ENCODE measurements at places on chromosomes 5 and 9. TPM values are rescaled to one million over a fixed set of nuclear protein-coding genes. Genes with fewer than 3 reads are reported as not detected.

DNA sequence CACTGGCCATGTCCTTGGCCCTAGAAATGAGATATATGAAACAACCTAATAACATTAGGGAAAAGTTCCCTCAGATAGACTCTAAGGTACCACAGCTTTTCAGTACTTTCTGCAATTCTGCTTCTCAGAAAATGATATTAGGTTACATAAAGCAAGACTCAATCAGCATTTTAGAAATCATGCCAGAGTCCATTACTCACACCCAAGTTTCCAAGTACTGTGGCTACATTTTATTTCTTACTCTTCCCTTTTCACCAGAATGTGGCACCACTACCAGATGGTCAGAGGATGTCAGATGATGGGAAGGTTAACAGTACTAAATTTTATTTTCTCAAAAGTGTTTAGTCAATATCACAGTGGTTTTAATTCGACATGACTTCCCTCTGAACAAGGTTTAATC lies 217.2 kb downstream of the MLLT3 start:
- no peak overlapping the region for H3K4me3 ChIP-seq
- H3K36me3 ChIP-seq = no peaks in the 10 kb centered on the region
- H3K27me3 ChIP-seq = no peaks in the 10 kb centered on the region
- peaks cover 5% of the 10 kb centered on the region for H3K4me1 ChIP-seq

- no peaks in the 10 kb centered on the region for H3K4me1 ChIP-seq
- H3K27me3 ChIP-seq = no peaks in the 10 kb centered on the region
- H3K27ac ChIP-seq = no peak overlapping the region
- DNase-seq = peak; percentile 37
- H3K4me3 ChIP-seq = no peak overlapping the region
- no peaks in the 10 kb centered on the region for H3K36me3 ChIP-seq
Observed at GRCh38 chr5:75640395-75640794, 29.1 kb downstream of the ANKDD1B start.

SOHLH1 gene
- not detected for polyA plus RNA-seq

DNA sequence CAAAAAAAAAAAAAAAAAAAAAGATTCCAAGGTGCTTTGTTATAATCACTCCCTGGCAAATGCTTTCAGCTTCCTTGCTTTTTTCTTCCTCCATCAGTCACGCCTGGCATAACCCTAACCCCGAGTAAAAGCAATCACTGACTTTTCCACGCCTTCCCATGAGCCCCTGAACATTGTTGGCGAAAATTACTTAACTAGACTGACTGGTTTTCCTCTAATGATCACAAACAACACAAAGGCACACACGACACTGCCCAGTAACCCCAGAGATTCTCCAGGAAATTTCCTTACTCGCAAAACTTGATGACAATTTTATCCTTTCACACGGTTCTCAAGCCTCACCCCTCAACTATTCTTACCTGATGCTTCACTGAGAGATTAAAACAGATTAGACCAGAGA lies 11.4 kb upstream of the PTGR1 start:
- no peak overlapping the region for H3K27ac ChIP-seq
- DNase-seq = no peak
- H3K36me3 ChIP-seq = no peaks in the 10 kb centered on the region
- no peaks in the 10 kb centered on the region for H3K4me1 ChIP-seq

DNA sequence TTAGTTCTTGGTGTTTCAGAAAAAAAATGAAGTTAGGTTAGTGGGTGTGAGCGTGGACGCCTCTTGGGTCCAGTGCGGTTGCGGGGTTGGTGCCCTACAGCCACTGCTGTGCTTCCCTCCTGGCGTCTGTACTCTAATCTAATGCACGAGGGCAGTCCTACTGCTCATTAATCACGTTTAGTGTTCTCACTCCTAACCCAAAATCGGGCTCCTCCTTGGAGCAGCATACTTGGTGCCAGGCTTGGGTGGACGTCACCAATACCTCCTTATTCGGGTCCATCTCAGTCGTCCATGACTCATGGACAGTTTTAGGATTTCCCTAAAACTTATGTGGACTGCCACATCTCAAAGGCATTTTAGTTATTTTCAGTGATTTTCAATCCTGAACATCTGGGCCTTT lies 41.6 kb downstream of the TRIO start:
- H3K27ac ChIP-seq = peak overlapping the region; percentile 30
- H3K27me3 ChIP-seq = no peaks in the 10 kb centered on the region
- no peak overlapping the region for H3K4me3 ChIP-seq
- DNase-seq = no peak
